Left kidney (tissue), 8 donors: ENCODE measurements at places on chromosomes 2 and 18. TPM values are rescaled to one million over a fixed set of nuclear protein-coding genes. Genes with fewer than 3 reads are reported as not detected.

DNA sequence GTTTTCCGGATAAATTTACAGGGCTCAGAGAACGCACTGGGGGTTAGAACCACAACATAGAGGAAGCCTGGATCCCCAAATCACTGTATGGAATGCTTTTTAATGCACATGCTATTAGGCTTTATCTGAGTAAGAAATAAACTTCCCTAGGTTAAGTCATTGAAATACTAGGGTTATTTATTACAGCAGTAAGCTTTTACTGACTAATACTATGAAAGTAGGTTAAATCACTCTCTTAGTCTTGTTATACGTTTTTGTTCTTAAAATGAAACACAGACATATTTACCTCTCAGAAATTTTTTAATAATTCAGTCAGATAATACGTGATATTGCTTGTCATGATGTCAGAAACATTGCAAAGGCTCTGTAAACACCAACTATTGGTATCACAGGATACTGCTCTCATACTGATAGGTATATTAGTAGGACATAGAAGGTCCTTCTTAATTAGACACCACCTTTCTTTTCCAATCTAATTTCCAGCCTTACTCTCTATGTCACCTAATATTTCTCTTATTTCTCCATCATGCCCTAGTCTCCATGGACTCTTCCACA, 162.7 kb upstream of the NYAP2 start:
- no peak for DNase-seq

- DNase-seq, result no peak
These were observed 3.7 kb upstream of the PPP3R1 start for GRCh38 chr2:68256093-68256450.

GRCh38 chr2:190270298-190270697, 49.3 kb downstream of the HIBCH start:
- no peak for DNase-seq

DNA sequence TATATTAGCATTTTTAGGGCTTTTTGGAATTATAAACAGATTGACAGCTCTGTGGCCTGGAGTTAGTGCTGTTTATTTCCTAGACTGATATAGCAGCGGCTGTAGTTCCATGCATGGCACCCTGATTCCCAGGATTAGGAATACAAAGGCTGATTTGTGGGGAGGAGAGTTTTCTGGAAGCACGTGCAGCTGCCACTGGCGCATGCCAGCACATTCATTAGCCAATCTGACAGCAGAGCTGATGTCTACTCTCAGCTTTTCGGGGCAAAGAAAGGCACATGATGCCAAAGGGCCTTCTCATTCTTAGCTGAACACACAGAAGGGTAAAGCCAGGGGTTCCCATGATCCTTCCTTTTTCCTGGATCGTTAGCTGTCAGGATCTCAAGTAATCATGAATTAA, 45.7 kb upstream of the RAPH1 start:
- DNase-seq, result no peak

- no peak for DNase-seq
These were observed 37.0 kb downstream of the NIFK start for GRCh38 chr2:121699421-121700333.

DNA sequence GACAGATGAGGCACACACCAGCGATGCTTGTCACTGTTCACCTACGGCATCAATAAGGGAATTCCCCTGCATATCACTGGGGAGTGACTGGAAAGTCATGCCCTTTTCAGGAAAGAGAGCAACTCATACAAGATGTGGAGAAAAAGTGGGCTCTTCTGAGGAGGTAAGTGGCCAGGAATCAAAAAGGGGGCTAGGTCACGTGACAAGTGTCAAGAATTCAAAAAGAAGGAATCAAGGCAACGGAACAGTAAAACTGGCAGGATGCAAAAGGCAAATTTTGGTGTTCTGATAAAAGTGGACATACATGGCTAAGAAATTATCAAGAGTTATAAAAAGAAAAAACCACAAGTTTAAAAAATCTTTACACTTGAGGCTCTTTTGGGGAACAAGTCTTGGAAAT, 190.7 kb upstream of the ACAA2 start:
- DNase-seq, result no peak

DNA sequence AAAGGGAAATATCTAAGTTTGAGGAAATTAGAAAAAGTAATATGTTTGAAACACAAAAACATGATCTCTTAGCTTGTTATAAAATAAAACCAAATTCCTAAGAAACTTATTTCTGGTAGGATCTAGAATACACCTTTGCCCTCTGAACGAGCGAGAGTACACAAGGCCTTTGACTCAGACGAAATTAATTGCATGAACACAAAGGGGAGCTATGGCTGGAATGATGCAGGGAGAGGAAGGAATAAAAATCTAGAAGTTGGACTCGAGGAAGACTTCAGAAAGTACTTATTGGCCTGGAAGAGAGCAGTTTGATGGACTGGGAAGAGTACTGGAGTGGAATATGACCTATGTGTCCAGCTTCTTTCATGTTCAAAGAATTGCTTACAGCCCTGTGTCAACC, 927 bp upstream of the CRYGD start:
- no peak for DNase-seq

DNA sequence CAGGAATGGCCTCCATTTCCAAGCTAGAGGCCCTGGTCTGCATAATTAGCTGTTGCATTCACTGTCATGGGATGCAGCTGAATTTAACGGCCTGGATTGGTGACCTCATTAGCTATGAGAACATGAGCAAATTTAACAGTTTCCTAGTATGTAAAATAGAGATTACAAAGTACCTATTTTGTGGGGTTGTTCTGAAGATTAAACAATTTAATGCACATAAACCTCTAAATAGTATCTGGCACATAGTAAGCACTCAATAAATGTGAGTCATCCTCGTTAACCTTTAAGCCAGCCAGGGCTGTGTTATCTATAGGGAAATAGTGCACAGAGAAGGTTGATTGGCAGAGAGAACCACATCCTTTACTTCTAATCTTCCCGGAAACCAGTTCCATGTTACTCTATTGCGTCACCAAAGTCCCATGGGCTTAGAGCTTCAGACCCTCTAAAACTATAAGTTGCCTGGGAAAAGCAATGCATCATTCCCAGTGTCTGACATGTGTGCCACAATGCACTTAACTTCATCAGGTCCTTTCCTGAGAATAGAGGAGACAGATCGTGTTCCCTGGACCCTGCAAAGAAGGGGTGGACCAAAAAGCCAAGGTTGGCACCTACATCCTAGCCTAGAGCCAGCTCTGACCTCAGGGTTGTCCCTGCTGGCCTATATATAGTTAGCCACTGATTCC, 196.5 kb downstream of the LNPK start:
- no peak for DNase-seq

GRCh38 chr2:10486601-10487079, 38.5 kb upstream of the ODC1 start:
- DNase-seq, result no peak

DNA sequence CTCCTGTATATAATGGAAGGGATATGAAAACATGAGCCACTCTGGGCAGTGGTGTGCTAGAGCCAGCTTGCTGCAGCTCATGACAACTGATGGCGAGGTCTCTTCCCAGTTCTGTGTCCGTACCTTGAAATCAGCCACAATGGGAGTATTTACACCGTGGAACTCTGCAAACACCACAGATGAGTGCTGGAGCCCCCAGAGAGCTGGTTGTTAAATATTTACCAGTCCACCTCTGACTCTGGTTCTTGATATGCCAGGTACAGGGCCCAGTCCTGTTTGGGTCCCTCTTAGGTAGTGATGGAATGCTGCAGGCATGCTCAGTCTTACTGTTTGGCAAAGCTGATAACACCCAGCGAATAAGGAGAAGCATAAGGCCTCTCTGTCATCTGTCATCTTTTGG, 116.1 kb upstream of the GLI2 start:
- no peak for DNase-seq

DNA sequence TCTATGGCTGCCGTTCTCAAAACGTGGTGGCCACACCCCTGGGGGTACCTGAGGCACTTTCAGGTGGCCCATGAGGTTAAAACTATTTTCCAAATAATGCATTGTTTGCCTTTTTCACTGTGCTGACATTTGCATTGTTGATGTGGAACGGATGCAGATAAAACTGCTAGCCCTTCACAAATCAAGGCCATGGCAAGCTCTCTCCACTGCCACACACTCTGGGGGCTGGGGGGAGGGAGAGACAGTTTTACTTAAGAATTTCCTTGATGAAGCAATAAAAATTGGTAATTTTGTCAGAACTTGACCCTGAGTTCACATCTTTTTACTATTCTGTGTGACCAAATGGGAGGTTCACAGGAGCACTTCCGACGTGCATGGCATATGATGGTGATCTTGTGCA, 22.0 kb upstream of the TGIF1 start:
- DNase-seq, result no peak

DNA sequence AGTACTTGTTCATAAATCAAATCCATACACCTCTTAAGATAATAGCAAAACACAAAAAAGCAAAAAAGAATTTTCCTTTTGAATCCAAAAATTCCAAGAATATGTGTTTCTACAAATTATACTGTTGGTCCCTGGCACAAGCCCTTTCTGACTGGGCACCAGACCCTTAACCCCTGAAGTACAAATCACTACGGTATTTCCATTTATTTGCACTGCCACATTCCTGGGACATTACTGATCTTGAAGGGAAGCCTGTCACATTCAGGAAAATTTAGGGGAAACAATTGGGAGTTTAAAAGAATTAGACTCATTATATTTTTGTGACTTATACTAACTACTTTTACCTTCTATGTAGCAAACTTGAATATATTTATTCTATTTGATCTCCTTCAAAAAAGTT, 98.8 kb downstream of the ZNF521 start:
- DNase-seq, result no peak

DNA sequence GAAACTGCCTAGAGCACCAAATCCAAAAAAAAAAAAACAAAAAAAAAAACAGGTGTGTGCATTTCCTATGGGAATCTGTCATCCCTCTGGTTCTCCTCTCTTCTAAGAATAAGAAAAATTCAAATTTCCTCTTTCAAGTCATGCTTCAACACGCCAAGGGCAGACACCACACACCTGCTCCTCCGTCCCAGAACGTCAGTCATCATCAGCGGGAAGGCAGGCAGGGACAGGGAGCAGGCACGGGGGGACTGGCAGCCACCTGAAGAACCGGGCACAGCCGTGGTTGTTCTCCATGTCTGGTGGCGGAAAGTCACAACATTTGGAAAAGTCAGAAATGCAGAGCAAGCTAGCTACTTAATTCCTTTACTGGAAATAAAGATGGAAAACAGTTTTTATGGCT, 214.8 kb downstream of the IKZF2 start:
- DNase-seq, result no peak

GRCh38 chr2:172864182-172864581, 128.5 kb downstream of the RAPGEF4 start:
- DNase-seq, result no peak

- no peak for DNase-seq
These were observed 1727.9 kb upstream of the SLC39A10 start for GRCh38 chr2:193929131-193929530.

DNA sequence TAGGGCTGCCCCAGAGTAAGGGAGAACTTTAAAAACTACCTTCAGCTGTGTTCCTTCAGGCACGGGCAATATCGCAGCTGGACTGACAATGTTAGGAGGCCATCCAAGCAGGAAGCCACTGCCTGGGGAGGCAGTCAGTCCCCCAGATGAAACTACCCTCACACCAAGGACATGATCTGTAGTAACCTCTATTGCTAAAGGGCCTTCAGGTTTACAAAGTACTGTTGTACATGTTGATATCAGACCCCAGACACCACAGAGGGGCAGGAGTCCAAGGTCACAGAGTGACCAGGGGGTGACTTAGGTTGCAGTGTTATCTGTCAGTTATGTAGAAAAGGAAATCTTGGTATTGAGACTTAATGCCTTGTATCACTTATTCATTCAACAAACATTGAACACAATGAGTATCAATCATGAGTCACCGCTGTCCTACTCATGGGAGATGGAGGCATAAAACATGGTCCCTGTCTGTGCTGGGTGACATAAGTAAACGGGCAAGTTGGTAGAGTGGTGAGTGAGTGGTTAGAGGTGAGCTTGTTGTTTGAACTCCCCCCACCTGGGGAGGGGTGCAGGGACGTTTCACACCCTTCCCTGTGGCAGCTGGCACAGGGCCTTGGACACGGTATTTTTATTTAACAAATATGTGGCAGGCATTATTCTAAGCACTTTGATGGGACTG, 7.1 kb downstream of the CABLES1 start:
- DNase-seq, result no peak

DNA sequence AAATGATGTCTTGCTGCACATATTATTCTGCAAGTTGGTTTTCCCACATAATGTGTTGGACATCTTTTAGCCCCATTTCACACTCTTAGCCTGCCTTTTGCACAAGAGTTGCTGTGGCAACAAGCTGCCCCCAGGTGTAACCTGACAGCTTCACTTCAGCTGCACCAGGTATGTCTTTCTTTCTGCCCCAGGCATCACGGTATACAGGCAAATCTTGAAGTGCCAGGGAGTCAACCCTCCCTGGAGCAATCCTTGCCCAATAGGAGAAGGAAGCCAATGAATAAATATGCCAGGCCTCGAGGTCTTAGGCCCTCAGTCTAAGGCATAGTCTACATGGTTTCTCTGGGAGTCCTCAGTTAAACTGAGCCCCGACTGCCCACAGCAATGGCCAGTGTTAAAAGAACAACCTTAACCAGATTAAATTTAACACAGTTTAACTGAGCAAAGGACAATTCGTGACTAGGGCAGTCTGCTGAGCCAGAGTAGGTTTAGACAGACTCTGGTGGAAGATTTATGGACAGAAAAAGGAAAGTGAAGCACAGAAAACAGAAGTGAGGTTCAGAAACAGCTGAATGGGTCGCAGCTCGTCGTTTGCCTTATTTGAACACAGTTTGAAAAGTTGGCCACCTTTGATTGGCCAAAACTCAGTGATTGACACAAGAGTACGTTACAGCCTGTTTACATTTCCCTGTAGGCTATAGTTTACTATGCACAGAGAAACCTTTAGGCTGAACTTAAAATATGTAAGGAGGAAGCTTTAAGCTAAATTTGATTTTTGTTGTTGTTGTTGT, 32.0 kb upstream of the C1QL2 start:
- no peak for DNase-seq

- no peak for DNase-seq
These were observed 220.0 kb upstream of the CYP26B1 start for GRCh38 chr2:72367530-72368225.

DNA sequence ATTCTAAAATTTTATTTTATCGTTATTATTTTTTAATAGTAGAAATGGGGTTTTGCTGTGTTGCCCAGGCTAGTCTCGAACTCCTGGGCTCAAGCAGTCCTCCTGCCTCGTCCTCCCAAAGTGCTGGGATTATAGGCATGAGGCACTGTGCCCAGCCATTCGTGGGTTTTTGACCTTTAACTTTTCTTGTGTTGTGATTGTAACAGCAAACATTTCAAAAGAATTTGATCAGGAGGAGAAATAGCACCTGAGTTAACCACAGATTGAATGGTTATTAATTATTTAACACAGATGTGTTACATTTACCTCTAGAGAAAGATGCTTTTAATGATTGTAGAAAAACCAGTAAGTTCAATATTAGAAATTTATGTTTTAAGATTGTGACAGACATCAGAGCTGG, 132.0 kb downstream of the HAUS1 start:
- DNase-seq, result no peak

Gene GPR75
- 5.0 TPM for polyA plus RNA-seq

Gene POTEI
- polyA plus RNA-seq, result 0.08 TPM

Gene CAPN14
- polyA plus RNA-seq, result 0.13 TPM

Gene SOWAHC
- 16.7 TPM for polyA plus RNA-seq

Gene TTN
- 1.2 TPM for polyA plus RNA-seq

Gene PPP1R1C
- 3.5 TPM for polyA plus RNA-seq

Gene SPC25
- polyA plus RNA-seq, result 28.9 TPM

Gene CFAP65
- 0.28 TPM for polyA plus RNA-seq

Gene MAPK4
- 8.9 TPM for polyA plus RNA-seq

Gene SMC6
- 49.2 TPM for polyA plus RNA-seq

Gene POTEC
- polyA plus RNA-seq, result 0.03 TPM

Gene PRSS56
- polyA plus RNA-seq, result not detected

Gene TSPYL6
- polyA plus RNA-seq, result 0.13 TPM
